ENCODE measurements at places on chromosomes 4 and X. TPM values are rescaled to one million over a fixed set of nuclear protein-coding genes. Genes with fewer than 3 reads are reported as not detected.

Gene DDX53
- total RNA-seq, result not detected

Gene CXCL11
- not detected for total RNA-seq

Gene GLOD5
- not detected for total RNA-seq

Gene KLHL4
- 36.1 TPM for total RNA-seq

Gene TRIM60
- not detected for total RNA-seq

Gene PARM1
- total RNA-seq, result 6.9 TPM

Gene GAGE12E
- not detected for total RNA-seq

Gene PRDM8
- total RNA-seq, result 26.1 TPM

Gene GPR173
- 26.1 TPM for total RNA-seq

Gene PAGE4
- not detected for total RNA-seq

Gene MAGEC2
- not detected for total RNA-seq

Gene DOK7
- total RNA-seq, result 0.49 TPM

Gene ARHGAP6
- 2.0 TPM for total RNA-seq

Measured in temporal lobe (tissue), 4 donors.